HuH-7.5 (cell line): ENCODE measurements at places on chromosomes 5 and 9.

- no peak for DNase-seq
These were observed 88.9 kb upstream of the CXCL14 start for GRCh38 chr5:135667673-135668072.

DNA sequence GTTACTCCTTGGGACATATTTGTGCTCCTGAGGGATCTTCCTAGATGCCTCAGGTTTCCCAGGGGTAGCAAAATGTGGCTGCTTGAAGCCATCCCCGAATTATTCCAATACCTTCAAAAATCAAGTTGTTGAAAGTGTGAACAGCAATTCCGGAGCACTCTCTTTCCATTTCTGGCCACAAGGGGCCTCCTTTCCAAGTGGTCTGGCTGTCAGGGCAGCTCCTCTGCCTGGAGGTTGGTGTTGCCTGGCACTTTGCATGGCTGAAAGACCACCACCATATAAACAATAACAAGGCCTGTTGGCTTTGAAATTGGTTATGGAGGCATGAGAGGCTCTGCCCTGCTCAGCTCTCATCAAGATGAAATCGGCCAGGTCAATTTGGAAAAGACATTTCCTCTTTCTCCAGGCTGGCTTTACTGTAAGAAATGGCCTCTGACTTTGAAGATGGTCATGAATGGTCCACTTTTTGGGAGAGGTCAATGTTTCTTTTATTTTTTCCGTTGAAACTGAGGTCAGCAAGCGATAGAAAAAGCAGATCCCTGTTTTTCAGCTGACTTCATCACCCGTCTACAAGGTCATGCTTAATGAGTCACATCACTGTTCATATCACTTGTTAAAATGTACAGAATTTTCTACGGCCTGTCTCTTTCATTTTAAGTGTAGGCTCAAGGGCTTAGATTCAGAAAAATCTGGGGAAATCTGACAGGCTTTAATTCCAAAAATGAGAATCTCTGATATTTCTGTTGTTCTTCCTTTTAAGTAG lies 481.1 kb upstream of the ZNF608 start:
- DNase-seq = peak; percentile 12

GRCh38 chr5:118960557-118960956 lies 27.8 kb downstream of the DTWD2 start:
- no peak for DNase-seq

GRCh38 chr5:112010475-112010874 lies 253.5 kb upstream of the NREP start:
- no peak for DNase-seq

GRCh38 chr9:87337335-87338087 lies 160.2 kb upstream of the DAPK1 start:
- DNase-seq = no peak

DNA sequence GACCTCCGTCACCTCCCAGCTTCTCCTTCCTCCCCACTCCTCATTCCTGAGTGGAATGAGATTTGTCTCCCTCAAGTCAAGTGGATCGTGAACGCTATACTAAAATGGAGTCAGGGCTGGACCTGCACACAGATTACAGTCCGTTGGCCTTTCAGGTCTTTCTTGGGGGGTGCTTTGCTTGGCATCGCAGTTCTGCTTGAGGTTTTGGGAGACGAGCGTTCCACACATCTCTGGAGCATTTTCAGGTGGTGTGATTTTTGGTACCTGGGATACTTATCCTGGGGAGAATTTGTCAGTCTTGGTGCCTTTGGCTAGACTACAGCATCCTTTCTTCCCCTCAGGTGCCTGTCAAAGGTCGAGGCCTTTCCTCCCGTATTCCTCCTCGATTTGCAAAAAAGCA lies 23.8 kb upstream of the POMT1 start:
- no peak for DNase-seq

DNA sequence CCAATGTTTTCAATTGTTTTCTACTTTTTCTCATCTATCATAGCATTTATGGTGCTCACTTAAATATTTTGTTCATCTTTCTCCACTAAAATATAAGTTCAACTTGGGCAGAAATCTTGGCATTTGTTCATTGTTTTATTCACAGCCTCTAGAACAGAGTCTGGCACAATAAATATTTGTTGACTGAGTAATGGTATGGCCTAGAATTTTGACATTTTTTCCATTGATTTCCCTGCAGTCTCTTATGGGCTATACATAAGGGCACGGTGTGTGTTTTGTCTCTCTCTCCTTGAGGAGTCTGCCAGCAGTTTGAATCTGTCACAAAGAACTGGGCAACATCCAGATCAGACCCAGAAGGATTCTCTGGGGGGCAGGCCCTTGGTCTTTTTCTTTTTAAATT lies 379.7 kb downstream of the TMEM38B start:
- DNase-seq = no peak

GRCh38 chr5:86686046-86686445 lies 68.3 kb downstream of the COX7C start:
- DNase-seq = no peak

GRCh38 chr9:137396227-137396626 lies 26.7 kb downstream of the EXD3 start:
- no peak for DNase-seq

DNA sequence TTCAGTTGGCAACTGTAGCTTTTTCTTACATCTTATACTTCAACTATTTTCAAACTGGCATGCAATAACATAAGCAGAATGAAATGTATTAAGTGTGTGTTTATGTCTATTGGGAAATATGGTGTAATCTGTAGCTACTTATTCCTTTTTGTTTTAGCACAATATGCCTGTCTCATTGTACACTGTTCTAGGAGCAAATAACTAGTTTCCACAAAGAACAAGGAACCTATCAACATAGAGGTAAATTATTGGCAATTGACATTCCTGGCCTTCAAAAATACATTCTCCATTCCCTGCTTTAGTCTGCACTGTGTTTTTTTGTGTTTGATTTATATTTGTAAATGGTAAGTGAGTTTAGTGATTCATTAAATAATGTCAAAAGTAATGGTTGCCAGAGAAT lies 75.7 kb downstream of the FBXL7 start:
- DNase-seq = no peak

DNA sequence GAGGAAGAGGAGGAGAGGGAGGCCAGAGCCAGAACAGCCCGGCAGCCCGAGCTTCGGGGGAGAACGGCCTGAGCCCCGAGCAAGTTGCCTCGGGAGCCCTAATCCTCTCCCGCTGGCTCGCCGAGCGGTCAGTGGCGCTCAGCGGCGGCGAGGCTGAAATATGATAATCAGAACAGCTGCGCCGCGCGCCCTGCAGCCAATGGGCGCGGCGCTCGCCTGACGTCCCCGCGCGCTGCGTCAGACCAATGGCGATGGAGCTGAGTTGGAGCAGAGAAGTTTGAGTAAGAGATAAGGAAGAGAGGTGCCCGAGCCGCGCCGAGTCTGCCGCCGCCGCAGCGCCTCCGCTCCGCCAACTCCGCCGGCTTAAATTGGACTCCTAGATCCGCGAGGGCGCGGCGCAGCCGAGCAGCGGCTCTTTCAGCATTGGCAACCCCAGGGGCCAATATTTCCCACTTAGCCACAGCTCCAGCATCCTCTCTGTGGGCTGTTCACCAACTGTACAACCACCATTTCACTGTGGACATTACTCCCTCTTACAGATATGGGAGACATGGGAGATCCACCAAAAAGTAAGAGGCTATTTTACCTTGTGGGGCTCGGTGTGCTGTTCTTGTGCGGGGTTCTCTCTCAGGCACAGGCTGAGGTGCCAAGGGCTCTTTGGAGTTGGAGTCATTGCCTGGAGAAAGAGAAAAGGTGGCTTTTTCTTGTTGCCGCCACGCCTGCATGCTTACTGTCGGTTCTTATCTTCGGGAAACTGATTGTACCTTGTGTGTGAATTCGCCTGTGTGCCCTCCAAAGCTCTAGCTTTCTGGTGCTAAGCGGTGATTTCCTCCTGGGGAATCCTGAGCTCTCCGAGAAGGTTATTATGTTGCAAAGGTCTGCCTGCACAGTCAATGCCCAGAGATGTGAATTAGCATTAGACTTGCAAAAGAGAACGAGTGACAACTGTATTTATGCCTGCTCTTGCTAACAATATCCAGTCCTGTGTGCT lies at the start of gene ISL1:
TSS of gene ISL1 (plus strand) at position 318 of the 991 bp plus-strand sequence. CDS start at position 542, 224 bp downstream.
- peak; percentile 55 for DNase-seq

- no peak for DNase-seq
These were observed 183.4 kb downstream of the DOCK8 start for GRCh38 chr9:398085-398484.

GRCh38 chr5:157965989-157966388 lies 107.0 kb upstream of the CLINT1 start:
- no peak for DNase-seq

DNA sequence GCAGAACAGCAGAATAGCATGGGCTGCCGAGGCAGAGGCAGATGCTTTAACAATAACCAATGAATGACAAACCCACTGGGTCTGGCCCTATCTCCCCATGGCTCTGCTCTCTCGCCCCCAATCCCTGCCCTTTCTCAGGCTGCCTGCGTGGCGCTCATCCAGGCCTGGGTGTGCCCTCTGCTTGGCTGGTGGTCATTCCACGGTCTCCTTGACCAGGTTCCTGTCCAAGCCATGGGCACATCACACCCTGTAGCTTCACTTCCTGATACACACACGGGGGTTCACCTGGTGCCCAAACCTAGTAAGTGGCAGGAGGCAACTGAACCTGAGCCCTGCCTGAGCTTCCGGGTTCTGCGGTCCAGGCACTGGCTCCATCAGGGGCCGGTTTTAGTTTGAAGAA lies 87.6 kb downstream of the DAP start:
- no peak for DNase-seq

- DNase-seq = no peak
These were observed 45.5 kb downstream of the GALNT12 start for GRCh38 chr9:98852961-98853360.

- no peak for DNase-seq
These were observed 12.7 kb downstream of the KCTD16 start for GRCh38 chr5:144183254-144183889.

GRCh38 chr9:130570208-130570607 lies 9.2 kb upstream of the FUBP3 start:
- no peak for DNase-seq

DNA sequence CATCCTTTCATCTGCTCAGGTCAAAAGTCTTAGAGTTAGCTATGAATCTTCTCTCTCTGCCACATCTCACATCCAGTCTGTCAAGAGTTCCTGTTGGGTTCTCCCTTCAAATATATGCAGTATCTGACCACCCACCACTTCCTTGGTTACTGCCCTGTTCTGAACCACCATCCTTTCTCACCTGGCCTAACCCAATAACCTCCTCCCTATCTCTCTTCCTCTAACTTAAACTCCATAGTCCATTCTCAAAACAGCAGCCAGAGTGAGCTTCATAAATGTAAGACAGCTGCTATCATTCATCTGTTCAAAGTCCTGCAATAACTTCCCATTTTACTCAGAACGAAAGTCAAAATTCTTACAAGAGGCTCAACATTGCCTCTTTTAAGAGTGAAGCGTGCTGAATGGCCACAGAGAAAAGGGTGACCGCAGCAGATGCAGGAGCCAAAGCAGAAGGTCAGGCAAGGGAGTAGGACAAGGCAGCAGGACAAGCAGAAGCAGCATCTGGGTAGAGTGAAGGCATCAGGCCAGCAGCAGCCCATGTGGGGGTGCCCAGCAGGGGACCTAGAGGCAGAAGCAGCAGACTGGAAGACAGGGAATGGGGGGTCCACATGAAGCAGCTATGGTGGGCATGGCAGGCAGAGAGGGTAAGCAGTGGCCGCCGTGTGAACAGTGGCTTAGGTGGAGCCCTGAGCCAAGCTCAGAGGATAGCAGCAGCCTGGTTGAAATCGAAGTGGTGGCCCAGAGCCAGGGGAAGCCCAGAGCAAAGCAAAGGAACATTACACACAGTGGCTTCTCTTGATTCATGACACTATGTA lies 39.3 kb upstream of the CDC42SE2 start:
- DNase-seq = no peak

DNA sequence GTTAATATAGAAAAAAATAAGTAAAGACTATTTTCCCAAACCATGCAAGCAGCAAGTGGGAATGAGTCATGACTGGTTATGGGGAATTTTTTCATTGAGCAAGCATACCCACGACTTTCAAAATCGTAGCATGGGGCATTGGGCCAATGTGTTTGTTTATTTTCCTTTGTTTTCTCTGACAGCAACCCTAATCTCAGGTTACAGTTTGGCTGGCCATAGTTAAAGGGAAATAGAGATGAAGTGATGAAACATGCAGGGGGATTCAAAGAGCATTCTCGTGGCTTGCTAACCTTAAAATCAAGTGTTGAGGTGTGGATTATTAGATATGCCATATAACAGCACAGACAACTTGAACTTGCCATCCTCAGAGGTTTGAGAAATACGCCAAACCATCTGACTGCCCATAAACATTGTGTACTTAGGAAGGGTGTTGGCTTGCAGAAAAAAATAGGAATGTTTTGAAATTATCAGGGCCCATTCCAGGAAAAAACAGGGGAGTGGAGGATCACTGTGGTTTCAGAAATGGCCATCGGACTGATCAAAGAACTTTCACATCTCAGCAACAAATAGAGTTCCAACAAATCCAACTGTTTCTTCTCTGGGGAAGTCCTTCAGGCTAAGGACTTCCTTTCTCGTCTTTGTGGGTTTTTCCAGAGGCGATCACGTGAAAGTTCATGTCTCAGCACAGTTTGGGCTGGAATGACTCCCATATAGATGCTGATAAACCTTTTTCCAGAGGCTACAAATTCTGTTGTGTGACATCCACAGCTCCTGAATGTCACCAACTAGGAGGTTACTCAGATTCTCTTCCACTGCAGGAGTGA lies 259.1 kb downstream of the SYK start:
- peak; percentile 47 for DNase-seq

DNA sequence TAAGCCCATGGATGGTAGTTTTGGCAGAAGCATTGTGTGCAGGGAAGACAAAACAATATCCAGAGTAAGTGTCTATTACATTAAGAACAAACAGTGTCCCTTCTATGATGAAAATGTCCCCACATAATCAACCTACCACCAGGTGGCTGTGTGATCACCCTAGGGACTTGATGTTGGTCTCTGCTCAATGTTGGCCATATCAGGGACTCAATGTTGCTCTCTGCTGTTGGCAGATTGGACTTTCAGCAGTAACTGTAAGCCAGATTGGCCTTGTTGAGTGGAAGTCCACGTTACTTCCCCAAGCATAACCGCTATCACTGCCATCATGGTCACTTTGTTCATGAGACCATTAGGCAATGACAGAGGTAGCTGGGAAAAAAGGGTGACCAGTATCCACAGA lies 52.8 kb upstream of the PRSS3 start:
- peak; percentile 2 for DNase-seq

DNA sequence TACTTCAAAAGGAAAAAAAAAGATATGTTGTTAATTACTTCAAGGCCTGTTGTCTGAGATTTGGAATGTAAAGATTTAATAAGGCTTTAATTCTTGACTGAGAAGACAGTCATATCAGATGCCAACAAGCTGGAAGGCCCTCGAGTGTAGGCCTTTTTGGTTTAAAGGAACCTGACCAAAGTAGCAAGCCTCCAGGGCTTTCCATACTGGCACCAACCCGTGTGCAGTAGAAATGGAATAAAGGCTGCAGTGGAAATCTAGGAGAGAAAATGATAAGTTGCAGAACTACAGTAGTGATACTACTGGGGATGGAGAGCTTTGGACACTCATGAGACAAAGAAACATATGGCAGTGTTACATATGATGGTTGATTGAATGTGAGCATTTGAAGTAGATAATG lies 358.0 kb downstream of the TAF11L14 start:
- no peak for DNase-seq

GRCh38 chr9:71764463-71764862 lies 3.9 kb downstream of the CEMIP2 start:
- no peak for DNase-seq
